ENCODE measurements at places on chromosomes 1 and 21. TPM values are rescaled to one million over a fixed set of nuclear protein-coding genes. Genes with fewer than 3 reads are reported as not detected.

Gene C1orf174
- total RNA-seq, result 35.1 TPM

Gene ESPN
- 1.0 TPM for total RNA-seq

Gene DHCR24
- total RNA-seq, result 10.8 TPM

Gene RNU1-1
- under 0.01 TPM for total RNA-seq

Gene SPATA21
- total RNA-seq, result not detected

Gene PRR9
- total RNA-seq, result 1.2 TPM

Gene LMOD1
- 1,618 TPM for total RNA-seq

Gene RXFP4
- total RNA-seq, result not detected

Gene S100A7A
- not detected for total RNA-seq

Gene WDR64
- not detected for total RNA-seq

Gene GNG12
- total RNA-seq, result 108 TPM

Gene GLMP
- 30.6 TPM for total RNA-seq

Gene NRAS
- 13.3 TPM for total RNA-seq

Gene ATP13A2
- total RNA-seq, result 20.3 TPM

Gene SRGAP2
- 40.3 TPM for total RNA-seq

- H3K36me3 ChIP-seq, result no peaks in the 10 kb centered on the region
- no peak overlapping the region for H3K27ac ChIP-seq
- no peaks in the 10 kb centered on the region for H3K27me3 ChIP-seq
- H3K4me3 ChIP-seq, result no peak overlapping the region
- H3K4me1 ChIP-seq, result peaks cover 23% of the 10 kb centered on the region
Measured at GRCh38 chr1:116420417-116421200, 47.6 kb downstream of the ATP1A1 start.

GRCh38 chr1:182668521-182669054 lies 15.8 kb downstream of the RGS8 start:
- H3K4me1 ChIP-seq, result peaks cover 11% of the 10 kb centered on the region
- H3K27ac ChIP-seq, result no peak overlapping the region
- H3K4me3 ChIP-seq, result no peak overlapping the region
- H3K36me3 ChIP-seq, result no peaks in the 10 kb centered on the region
- no peaks in the 10 kb centered on the region for H3K27me3 ChIP-seq
- no peak for DNase-seq

- no peak overlapping the region for H3K4me3 ChIP-seq
- DNase-seq, result no peak
- H3K27ac ChIP-seq, result peak overlapping the region; percentile 53
- H3K36me3 ChIP-seq, result peaks cover 13% of the 10 kb centered on the region
- H3K4me1 ChIP-seq, result peaks cover 85% of the 10 kb centered on the region
Measured at GRCh38 chr21:45084121-45084520, 9.7 kb downstream of the ADARB1 start.

GRCh38 chr21:41942457-41942856 lies 11.4 kb downstream of the C2CD2 start:
- H3K36me3 ChIP-seq, result peaks cover 5% of the 10 kb centered on the region
- no peak overlapping the region for H3K27ac ChIP-seq
- no peaks in the 10 kb centered on the region for H3K27me3 ChIP-seq
- peaks cover 10% of the 10 kb centered on the region for H3K4me1 ChIP-seq
- H3K4me3 ChIP-seq, result no peak overlapping the region
- DNase-seq, result no peak

GRCh38 chr21:39616211-39616772 lies 3.6 kb downstream of the B3GALT5 start:
- no peak overlapping the region for H3K27ac ChIP-seq
- H3K4me3 ChIP-seq, result no peak overlapping the region
- no peak for DNase-seq

DNA sequence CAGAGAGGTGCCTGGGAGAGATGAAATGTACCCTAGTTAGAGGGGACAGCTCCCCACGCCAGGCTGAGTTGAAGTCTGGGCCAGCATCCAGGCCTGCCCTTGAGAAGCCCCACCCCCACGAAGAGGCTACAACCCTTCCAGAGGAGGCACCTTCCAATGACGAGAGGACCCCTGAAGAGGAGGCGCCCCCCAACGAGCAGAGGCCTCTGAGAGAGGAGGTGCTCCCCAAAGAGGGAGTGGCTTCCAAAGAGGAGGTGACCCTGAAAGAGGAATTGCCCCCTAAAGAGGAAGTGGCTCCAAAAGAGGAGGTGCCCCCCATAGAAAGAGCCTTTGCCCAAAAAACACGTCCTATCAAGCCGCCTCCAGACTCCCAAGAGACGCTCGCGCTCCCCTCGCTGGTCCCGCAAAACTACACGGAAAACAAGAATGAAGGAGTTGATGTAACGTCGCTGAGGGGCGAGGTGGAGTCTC lies 3.1 kb downstream of the EVA1B start:
- peak overlapping the region; percentile 77 for H3K4me3 ChIP-seq
- H3K36me3 ChIP-seq, result peaks cover 5% of the 10 kb centered on the region
- peak overlapping the region; percentile 91 for H3K27ac ChIP-seq
- no peaks in the 10 kb centered on the region for H3K27me3 ChIP-seq
- no peak for DNase-seq

GRCh38 chr1:163785868-163786405 lies 464.2 kb downstream of the NUF2 start:
- no peak for DNase-seq
- no peak overlapping the region for H3K4me3 ChIP-seq
- no peaks in the 10 kb centered on the region for H3K27me3 ChIP-seq
- H3K36me3 ChIP-seq, result no peaks in the 10 kb centered on the region
- H3K27ac ChIP-seq, result no peak overlapping the region
- no peaks in the 10 kb centered on the region for H3K4me1 ChIP-seq

DNA sequence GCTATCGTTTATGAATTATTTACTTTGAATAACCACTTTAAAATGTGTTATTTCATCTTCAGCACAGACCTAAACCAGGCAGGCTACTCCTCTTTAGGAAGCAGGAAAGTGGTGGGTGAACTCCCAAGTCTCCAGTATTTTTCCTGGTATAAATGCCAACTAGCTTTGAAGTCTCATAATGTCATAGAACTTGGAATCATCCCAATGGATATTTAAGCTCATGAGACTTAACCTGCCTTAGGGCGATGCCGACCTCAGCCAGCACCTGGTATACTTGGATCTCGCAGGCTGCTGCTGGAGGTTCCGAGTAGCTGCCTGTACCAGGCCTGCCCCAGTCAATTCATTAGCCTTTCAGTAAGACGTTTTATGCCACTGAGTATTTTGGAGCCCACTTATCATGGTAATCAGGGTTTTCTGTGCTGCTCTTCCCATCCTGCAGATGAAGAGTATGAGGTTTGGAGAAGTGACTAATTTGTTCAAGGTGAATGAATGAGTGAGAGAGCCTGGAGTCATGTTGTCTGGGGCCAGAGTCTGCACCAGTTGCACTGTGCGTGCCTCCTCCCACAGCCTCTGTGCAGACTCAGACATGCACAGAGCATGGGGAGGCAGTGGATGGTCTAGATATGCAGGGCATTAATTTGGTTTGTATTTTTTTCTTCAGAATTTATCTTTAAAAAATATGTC lies 34.9 kb downstream of the VANGL1 start:
- H3K27ac ChIP-seq, result peak overlapping the region; percentile 79
- H3K4me3 ChIP-seq, result no peak overlapping the region
- DNase-seq, result no peak
- peaks cover 76% of the 10 kb centered on the region for H3K4me1 ChIP-seq
- no peaks in the 10 kb centered on the region for H3K27me3 ChIP-seq

DNA sequence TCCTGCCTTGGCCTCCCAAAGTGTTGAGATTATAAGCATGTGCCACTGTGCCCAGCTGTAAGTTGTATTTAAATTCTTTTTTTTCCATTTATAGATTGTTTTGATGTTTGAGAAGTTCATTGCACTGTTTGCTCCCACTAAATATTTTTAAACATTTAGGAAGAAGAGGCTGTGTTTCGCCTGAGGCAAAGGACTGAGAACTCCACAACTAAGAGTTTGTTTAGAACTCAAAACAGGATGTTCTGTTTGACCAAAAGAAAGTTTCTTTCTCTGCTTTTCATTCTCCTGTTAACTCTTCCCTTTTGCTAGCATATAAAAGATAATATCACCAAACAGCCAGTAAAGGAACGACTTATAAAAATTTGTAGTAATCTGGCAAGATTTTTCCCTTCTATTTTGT lies 87.0 kb downstream of the RUNX1 start:
- no peak overlapping the region for H3K27ac ChIP-seq
- no peak for DNase-seq
- no peak overlapping the region for H3K4me3 ChIP-seq
- H3K36me3 ChIP-seq, result no peaks in the 10 kb centered on the region
- H3K27me3 ChIP-seq, result no peaks in the 10 kb centered on the region

DNA sequence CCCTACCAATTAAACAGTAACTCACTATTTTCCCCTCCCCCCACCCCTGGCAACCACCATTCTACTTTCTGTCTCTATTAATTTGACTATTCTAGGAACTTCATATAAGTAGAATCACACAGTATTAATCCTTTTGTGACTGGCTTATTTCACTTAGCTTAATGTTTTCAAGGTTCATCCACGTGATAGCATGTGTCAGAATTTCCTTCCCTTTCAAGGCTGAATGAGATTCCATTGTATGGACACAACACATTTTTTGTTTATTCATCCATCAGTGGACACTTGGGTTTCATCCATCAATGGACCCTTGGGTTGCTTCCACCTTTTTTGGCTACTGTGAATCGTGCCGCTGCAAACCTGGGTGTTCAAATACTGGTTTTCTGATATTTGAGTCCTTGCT lies 41.7 kb downstream of the EIF2D start:
- no peak overlapping the region for H3K27ac ChIP-seq
- no peaks in the 10 kb centered on the region for H3K27me3 ChIP-seq
- DNase-seq, result no peak
- peaks cover 8% of the 10 kb centered on the region for H3K4me1 ChIP-seq

GRCh38 chr1:100250264-100250663 lies 630 bp upstream of the DBT start:
- peak overlapping the region; percentile 71 for H3K4me3 ChIP-seq
- peaks cover 25% of the 10 kb centered on the region for H3K4me1 ChIP-seq
- no peak for DNase-seq
- no peaks in the 10 kb centered on the region for H3K27me3 ChIP-seq

DNA sequence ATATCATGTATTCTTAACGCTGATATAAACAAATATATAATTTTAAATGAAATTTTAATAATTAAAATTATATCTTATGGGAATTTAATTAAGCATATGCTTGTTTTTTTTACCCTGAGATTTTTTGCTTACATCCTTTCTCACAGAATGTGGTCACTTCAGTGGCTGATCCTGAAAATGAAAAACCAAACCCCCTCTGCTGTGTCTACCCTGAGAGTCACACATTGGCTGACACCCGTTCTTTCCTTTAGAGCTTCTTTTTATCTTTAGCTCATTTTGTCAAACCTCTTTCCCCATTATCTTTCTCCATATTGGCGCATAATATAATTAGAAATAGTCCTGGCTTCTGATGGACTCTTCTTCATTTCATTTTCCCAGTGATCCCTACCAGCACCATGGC lies 10.8 kb upstream of the CACYBP start:
- H3K36me3 ChIP-seq, result no peaks in the 10 kb centered on the region
- no peak for DNase-seq
- H3K27me3 ChIP-seq, result no peaks in the 10 kb centered on the region
- no peak overlapping the region for H3K27ac ChIP-seq

- no peaks in the 10 kb centered on the region for H3K36me3 ChIP-seq
- no peaks in the 10 kb centered on the region for H3K27me3 ChIP-seq
- no peak overlapping the region for H3K4me3 ChIP-seq
- DNase-seq, result no peak
- H3K27ac ChIP-seq, result no peak overlapping the region
Measured at GRCh38 chr21:38989379-38989744, 183.6 kb downstream of the ETS2 start.

- no peak overlapping the region for H3K27ac ChIP-seq
- no peak overlapping the region for H3K4me3 ChIP-seq
- H3K27me3 ChIP-seq, result no peaks in the 10 kb centered on the region
- H3K4me1 ChIP-seq, result no peaks in the 10 kb centered on the region
Measured at GRCh38 chr21:31180256-31181081, 142.2 kb upstream of the KRTAP19-8 start.

DNA sequence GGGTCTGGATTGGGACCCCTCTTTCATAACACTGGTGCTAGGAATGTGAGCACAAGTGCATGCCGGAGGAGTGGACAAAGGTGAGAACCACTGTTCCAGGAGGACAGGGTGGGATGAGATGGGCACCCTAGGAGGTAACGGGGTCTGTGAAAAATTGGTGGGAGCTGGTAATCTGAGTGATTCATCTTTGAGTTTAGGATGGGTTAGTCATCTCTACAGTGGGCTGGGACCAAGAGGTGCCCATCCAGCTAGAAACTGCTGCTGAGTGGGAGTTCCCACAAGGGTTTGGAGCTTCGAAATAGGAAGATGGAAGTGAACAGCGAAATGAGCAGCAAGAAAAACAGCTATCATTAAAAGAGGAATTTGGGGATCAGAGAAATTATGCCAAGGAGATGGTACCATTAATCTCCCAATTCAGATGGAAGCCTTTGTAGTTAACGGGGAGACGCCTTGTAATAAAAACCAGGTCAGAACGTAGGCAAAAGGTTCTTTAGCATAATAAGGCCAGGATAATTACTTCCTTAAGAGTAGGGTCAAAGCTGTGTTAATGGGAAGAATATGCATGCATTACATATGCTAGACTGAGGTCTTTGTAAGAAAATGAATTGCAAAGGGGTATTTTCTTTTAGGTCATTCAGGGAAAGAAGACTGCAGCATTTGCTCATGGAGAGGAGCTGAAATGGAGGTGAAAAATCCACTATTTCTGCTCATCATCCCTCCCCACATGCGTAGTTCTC lies 55.5 kb downstream of the OLFML3 start:
- no peak overlapping the region for H3K4me3 ChIP-seq
- H3K36me3 ChIP-seq, result no peaks in the 10 kb centered on the region
- H3K27me3 ChIP-seq, result no peaks in the 10 kb centered on the region
- no peak overlapping the region for H3K27ac ChIP-seq
- DNase-seq, result no peak
- no peaks in the 10 kb centered on the region for H3K4me1 ChIP-seq

DNA sequence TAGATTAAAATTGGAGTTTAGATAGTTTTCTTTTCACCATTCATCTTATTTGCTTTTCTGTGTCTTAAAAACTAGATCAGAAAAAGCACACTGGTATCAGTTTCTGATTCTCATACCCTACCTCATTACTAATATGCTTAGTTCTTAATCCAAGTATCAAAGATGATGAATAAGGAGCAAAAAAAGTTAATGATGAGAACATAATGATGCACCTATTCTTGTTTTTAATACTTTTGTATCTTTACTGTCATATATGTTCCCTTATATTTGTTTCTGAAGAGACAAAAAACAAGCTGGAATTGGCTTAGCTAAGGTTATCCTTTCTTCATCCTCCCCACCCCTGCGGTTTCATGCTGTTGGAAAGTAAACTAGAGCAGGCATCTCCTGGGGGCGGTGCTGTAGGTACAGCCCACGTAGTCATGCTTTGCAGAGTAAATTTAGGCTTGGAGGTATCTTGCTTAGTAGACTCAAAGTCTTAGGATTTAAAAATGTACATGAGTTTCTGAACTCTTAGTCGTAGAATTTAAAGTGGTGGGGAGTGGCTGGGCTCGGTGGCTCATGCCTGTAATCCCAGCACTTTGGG lies 16.4 kb downstream of the CNIH4 start:
- H3K4me3 ChIP-seq, result no peak overlapping the region
- no peak overlapping the region for H3K27ac ChIP-seq
- peaks cover 100% of the 10 kb centered on the region for H3K36me3 ChIP-seq
- peaks cover 21% of the 10 kb centered on the region for H3K4me1 ChIP-seq

All from esophagus muscularis mucosa (tissue), 4 donors.